ENCODE measurements at places on chromosomes 7 and 10. TPM values are rescaled to one million over a fixed set of nuclear protein-coding genes. Genes with fewer than 3 reads are reported as not detected.

NYAP1 gene
- total RNA-seq, result 0.38 TPM

NEBL gene
- total RNA-seq, result 1.2 TPM

NKX2-3 gene
- 0.08 TPM for total RNA-seq

ZNF138 gene
- 1.7 TPM for total RNA-seq

TAF3 gene
- total RNA-seq, result 3.1 TPM

OR13A1 gene
- not detected for total RNA-seq

DNA sequence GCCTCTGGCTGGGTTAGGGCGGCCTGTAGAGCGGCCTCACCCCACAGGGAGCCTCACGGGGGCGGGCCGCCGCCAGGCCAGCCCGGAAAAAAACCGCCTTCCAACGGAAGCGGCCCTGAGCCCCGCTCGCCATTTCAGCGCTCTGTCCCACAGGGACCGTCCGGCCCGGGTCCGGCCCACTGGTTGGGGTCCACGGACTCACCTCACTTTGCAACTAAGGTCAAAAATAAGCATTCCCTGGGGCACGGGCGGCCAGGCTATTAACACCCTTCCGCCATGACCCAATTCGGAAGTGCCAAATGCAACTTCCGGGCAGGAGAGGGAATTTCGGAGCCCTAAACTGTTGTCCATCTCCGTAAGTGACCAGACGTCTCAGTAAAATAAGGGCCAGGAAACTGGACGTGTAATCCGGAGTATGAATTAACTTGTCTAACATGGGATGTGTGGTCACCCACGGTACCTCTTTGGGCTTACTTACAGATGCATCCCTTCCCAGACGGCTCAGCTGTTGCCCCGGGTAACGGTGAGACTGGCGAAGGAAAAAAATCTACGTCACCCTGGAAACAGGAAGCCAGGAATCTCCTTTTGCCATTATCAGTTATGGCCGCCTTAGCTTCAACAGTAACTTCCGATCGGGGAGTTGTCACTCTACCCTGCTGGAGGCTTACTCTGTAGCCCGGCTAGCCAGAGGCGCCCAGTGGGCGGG is at the start of gene BBIP1:
BBIP1 (minus strand) TSS at position 538 of the 706 bp plus-strand sequence. CDS start 1,023 bp downstream, outside the sequence.
- peak; percentile 97 for DNase-seq

- DNase-seq, result no peak
These were observed 75.4 kb downstream of the CFTR start for GRCh38 chr7:117555260-117555659.

- no peak for DNase-seq
These were observed 48.6 kb upstream of the DPYSL4 start for GRCh38 chr10:132138133-132138532.

GRCh38 chr7:112211348-112211907 is 4.9 kb downstream of the ZNF277 start:
- DNase-seq, result no peak

GRCh38 chr7:80414331-80414730 is 97.5 kb downstream of the GNAT3 start:
- no peak for DNase-seq

- no peak for DNase-seq
These were observed 41.0 kb upstream of the C10orf120 start for GRCh38 chr10:122740640-122741039.

DNA sequence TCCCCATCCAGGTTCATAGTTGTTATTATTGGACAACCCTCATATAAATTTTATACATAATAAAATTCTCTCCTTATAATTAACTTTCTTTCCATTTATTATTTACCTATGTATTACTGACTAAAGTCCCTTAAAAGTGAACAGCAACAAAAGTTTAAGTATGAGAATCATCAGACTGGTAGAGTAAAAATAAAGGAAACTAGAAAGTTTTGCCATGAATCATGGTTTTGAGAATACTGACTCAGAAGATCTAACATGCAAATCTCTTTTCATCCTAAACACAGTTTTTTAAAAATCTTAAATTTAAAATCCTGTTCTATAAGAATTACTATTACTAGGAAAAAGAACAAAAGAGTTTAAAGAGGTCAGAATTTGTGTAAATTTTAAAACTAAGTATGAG is 32.1 kb downstream of the HERC4 start:
- DNase-seq, result no peak

DNA sequence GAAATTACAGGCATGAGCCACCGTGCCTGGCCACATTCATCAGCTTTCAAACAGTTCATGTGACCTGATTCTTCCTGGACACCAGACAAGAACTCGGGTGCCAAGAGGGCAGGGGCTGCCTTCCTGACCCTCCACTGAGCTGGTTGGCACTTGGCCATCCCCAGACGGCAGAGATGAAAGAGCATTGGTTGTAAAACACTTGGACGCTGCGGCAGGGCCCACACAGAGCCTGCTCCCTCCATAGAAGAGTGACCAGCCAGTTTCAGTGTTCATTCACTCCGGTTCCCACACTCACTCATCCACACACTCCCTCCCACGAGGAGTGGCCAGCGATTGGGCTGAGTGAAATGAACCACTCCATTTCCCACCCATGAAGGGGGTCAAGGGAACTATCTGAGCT is 112.3 kb downstream of the ITGB8 start:
- no peak for DNase-seq

GRCh38 chr10:127275793-127276450 is 79.5 kb upstream of the INSYN2A start:
- DNase-seq, result no peak

- DNase-seq, result no peak
These were observed 61.1 kb downstream of the CNOT4 start for GRCh38 chr7:135448753-135449152.

- no peak for DNase-seq
These were observed 278.3 kb downstream of the HGF start for GRCh38 chr7:81491573-81491972.

- peak; percentile 50 for DNase-seq
These were observed 57.4 kb downstream of the SPOCK2 start for GRCh38 chr10:72030762-72031543.

DNA sequence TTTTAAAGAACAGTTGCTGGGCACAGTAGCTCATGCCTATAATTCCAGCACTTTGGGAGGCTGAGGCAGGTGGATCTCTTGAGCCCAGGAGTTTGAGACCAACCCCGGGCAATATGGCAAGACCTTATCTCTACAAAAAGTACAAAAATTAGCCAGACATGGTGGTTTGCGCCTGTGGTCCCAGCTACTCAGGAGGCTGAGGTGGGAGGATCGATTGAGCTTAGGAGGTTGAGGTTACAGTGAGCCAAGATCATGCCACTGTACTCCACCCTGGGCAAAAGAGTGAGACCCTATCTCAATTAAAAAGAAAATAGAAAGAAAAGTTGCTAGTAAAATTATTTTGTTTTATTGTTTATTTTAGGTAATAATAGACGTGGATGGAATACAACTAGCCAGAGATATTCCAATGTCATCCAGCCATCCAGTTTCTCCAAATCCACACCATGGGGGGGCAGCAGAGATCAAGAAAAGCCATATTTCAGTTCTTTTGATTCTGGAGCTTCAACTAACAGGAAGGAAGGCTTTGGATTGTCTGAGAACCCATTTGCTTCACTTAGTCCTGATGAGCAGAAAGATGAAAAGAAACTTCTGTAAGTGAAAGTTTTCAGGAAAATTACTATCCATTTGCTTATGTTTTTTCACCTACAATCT is 3.0 kb downstream of the NUP42 start:
- DNase-seq, result no peak

- peak; percentile 18 for DNase-seq
These were observed 2.3 kb upstream of the JAKMIP3 start for GRCh38 chr10:132063432-132063831.

DNA sequence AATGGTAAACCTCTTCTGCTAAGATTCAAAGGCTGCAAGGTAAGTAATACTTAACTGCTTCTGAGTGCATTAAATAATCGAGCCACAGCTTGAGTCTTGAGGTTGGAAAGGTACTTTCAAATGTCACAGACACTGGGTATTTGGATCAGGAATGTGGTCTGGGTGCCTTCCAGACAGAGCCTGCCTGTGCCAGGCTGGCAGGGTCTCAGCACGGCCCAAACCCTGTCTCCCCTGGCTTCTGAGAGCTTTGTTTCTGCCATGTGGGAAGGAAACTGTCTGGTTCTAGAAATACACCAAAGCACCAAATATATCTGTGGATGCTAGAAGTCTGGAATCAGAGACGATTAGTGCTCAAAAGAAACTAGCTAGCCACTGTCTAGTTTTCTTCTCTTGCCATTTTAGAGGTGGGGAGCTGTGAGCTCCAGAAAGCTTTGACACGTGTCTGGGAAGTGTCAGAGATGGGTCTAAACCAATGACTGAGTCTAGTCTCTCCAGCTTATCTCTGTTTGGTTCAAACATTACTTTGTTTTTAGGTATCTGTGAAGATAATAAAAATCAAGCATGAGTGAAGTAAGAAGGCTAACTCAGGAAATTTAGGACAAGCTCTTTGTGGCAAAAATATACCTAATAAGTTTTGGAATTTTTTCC is 162.8 kb downstream of the CYP26A1 start:
- DNase-seq, result no peak

DNA sequence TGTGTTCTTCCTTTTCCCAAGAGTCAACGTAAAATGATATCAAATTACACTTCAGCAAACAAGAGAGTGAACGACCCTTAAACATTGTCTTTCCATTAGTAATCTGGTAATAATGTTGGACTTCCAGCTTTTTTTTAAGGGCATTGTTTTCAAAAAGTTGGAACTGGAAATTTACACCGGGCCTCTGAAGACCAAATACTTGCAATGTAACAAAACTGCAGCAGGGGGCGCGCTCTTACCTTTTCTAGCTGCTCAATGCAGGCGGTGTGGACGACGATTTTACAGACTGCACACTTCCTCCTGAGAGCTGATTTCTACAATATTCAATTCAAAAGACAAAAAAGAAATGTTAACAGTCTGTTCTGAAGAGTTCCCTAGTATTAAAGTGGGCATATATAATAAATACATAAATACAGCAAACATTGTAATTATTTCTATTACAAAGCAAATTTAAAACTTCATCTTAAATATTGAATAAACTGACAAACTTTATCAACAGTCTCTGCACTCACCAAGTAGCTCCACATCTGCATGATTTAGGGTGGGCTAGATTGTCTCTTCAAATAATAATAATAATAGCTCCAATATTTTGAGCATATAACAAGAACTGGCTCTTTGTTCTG is 190.4 kb downstream of the DGKI start:
- DNase-seq, result peak; percentile 66

DNA sequence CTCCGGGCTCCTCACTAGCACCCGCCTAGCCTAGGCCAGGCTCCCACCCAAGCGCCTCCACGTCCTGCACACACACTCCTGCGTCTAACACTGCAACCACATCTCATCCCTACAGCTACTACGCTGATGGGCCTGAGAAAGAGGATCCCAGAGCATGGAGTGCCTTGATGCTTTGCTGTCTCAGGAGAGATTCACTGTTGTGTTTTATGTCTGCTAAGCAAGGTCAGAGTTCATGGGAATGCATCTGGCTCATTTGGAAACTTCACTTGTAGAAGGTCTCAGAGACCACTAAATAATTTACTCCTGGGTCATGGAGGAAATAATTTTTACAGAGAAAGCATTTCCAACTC is 88.7 kb downstream of the SLIT1 start:
- DNase-seq, result no peak

DNA sequence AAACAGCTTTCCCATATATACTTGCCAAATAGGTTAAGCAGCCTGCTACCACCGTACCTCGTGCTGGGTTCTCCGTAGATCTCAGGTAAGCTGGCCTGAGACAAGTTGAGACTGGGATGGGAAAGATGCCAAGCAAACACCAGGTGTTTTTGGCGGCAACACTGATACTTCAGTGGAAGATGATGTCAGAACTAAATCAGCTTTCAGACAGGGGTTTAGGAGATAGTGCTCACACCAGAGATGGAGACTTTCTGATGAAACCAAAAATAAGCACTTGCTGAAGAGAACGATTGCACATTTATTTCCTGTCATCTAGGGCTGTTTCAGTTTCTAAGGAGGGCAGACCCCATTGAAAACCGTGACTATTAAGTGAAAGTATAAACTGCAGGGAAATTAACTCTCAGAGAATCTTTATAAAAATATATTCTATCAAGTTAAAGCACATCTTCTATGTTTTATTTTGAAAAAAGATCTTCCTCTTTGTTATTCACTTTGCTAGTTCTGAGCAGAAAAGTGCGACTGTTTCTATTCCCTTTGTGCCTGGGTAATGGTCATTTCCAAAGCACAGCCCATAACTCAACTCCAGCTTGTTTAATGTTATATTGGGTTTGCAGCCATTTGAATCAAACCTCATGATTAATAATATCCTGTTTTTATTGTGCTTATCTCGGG is 149.9 kb downstream of the CPED1 start:
- no peak for DNase-seq

- no peak for DNase-seq
These were observed 36.0 kb downstream of the KCNH2 start for GRCh38 chr7:150942001-150942590.

DNA sequence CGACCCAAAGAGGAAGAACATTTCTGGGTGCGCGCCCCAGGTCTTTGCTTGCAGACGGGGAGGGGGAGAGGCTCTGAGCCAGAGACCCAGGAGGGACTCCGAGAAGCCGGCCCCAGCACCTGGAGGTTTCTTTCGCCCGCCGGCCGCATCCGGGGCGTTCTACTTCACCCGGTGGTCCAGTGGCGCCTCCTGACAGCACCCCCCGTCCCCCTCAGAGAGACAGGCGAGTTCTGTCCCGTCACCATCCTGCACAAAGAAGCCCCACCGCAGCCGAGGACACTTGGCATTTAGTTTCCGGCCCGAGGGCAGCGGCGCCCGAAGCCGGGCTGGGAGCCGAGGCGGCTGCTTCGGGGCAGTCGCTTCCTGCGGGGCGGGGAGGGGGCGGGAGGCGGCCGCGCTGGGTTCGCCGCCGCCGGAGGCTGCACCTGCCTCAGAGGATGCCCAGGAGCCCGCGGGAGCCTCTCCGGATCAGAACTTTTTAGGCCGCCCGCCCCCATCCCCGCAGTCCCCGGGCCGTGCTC is at the start of gene TMEM178B:
TMEM178B (plus strand) TSS at position 424 of the 521 bp plus-strand sequence.
- no peak for DNase-seq

GRCh38 chr7:94389381-94389780 is 5.3 kb upstream of the COL1A2 start:
- no peak for DNase-seq

DNA sequence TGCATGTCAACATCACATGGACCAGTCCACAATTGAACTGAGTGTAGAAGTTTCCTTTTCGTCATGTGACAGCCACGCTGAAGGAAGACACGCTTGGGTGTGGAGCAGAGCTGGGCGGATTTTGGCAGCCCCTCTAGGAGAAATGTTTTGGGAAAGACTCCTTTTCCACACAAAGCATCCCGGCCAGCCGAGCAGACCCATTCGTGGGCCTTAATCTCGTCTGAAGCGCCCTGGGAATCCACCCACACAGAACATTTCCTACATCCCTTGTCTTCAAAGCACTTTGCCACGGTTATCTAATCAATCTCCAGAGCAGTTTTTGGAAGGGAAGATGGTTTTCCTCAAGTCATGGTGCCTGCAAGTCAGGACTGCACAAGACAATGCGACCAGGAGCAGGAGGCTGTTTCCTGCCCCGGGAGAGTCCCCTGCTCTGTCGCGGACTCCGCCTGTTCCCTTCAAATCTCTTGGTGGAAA is 8.4 kb upstream of the IFT22 start:
- DNase-seq, result no peak

GRCh38 chr7:5477126-5477525 is 53.5 kb upstream of the TNRC18 start:
- no peak for DNase-seq
